K562 (cell line): ENCODE measurements at places on chromosomes 12 and 14. TPM values are rescaled to one million over a fixed set of nuclear protein-coding genes. Genes with fewer than 3 reads are reported as not detected.

DNA sequence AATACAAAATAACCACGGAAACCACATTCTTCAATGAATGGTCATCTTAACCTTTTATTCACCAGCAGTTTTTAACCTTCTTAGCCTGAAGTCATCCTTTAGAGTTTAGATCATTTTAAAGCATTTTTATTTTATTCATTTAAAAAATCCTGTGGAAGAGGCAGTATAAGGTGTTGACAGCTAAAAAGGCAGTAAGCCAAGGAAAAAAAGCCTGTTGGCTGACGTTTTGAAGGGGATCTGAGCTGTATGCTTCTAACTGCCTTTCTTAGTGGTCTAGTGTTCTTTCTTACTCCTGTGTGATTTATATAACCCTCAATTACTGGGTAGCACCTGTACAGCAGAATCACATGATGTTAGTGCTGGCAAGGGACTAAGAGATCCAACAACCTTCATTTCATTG is 438.3 kb upstream of the SEL1L start:
- no peaks in the 10 kb centered on the region for H3K27me3 ChIP-seq
- no peaks in the 10 kb centered on the region for H3K4me1 ChIP-seq
- no peak for DNase-seq
- H3K36me3 ChIP-seq, result no peaks in the 10 kb centered on the region
- no peak overlapping the region for H3K4me3 ChIP-seq

- H3K27me3 ChIP-seq, result no peaks in the 10 kb centered on the region
- H3K27ac ChIP-seq, result peak overlapping the region; percentile 39; the same call in 2 of the 3 replicates
- peaks cover 14% of the 10 kb centered on the region; the same call in 1 of the 3 replicates for H3K36me3 ChIP-seq
- H3K4me3 ChIP-seq, result no peak overlapping the region
- H3K4me1 ChIP-seq, result peaks cover 12% of the 10 kb centered on the region; the same call in 2 of the 3 replicates
Observed at GRCh38 chr12:100279607-100280244, 12.7 kb downstream of the SCYL2 start.

GRCh38 chr12:96502477-96502876 is 13.1 kb downstream of the CFAP54 start:
- no peak overlapping the region for H3K27ac ChIP-seq
- H3K36me3 ChIP-seq, result no peaks in the 10 kb centered on the region; the same call in 2 of the 3 replicates
- no peak overlapping the region for H3K4me3 ChIP-seq
- H3K4me1 ChIP-seq, result peaks cover 5% of the 10 kb centered on the region; the same call in 1 of the 2 replicates
- peak; percentile 54 for DNase-seq

DNA sequence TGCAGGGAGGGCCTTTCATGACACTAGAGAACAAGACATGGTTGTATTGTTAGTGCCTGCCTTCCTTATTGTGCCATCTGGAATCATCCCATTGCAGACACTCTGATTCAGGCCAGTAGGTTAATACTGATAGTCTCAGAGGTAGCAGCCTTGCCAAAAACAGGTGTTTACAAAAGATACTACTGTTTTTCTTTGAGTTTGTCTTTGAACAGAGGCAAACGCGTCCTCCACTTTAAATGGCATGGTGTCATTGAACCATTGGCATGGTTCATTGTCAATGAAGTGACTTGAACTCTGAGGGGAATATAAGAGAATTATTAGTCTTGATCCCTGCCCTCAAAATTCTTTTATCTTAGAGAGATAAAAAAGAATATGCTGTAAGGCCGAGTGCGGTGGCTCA is 4.2 kb downstream of the FNTB start:
- no peaks in the 10 kb centered on the region for H3K27me3 ChIP-seq
- H3K36me3 ChIP-seq, result no peaks in the 10 kb centered on the region
- H3K27ac ChIP-seq, result no peak overlapping the region
- no peak overlapping the region for H3K4me3 ChIP-seq
- no peak for DNase-seq
- H3K4me1 ChIP-seq, result peaks cover 4% of the 10 kb centered on the region

- no peaks in the 10 kb centered on the region for H3K36me3 ChIP-seq
- no peak overlapping the region for H3K4me3 ChIP-seq
- H3K27me3 ChIP-seq, result no peaks in the 10 kb centered on the region
- no peak overlapping the region for H3K27ac ChIP-seq
Observed at GRCh38 chr12:90854136-90854689, 100.8 kb downstream of the CCER1 start.

DNA sequence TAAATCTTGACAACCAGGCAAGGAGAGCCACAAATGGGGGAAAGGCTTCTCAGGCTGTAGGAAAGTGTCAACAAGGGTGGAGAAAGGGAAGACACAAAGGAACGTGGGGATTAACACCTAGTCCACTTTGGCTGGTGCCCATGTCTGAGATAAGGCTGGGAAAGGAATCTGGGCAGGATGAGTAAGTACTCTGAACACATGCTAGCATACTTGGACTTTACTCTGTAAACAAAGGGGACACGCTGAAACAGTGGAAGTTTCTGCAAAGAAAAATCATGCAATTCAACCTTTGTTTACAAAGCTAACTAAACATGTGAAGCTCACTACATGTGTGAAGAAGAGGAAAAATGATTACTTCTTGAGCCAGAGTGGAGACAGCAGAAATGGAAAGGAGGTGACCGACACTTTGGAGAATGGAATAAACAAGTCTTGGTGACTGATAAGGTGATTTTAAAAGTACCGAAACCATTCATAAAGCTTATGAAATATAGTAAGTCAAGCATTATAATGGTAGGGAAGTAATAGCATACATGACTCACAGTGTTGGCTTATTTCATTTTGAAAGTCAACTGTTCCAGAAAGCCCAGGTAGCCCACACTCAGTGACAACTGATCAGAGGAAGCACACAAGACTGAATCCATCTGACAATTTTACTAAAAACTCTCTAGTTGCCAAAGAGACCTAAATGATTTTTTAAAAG is 13.2 kb downstream of the CPNE8 start:
- peaks cover 2% of the 10 kb centered on the region; the same call in 2 of the 3 replicates for H3K4me1 ChIP-seq
- no peak overlapping the region for H3K4me3 ChIP-seq
- DNase-seq, result no peak

DNA sequence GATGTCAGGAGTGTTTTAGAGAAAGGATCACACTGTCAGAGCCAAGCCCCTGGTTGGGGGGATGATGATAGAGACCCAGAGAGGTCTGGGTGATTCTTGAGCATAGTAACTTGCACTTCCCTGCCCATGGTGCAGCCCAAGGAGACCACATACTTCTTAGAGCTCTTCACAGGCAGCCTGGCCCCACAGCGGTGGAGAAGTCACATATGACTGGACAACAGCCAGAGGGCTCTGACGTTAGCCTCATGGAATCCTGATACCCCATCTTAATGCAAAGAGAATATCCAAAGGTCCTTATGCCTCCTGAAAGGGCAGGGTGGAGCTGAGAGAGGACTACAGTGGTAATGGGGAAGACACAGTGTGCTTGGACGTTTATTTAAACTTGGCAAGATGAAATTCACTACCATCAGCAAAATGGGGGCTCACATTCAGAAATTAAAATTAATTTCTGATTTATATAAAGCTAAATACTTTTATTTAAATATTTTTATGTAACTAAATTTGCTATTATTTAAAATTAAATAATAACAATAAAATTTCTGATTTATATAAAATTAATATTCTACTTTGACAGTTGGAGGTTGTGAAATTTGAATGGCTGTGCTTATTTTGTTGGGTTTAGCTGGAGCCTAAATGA is 131.3 kb downstream of the KTN1 start:
- H3K4me1 ChIP-seq, result no peaks in the 10 kb centered on the region
- H3K4me3 ChIP-seq, result no peak overlapping the region
- H3K36me3 ChIP-seq, result no peaks in the 10 kb centered on the region
- peaks cover 5% of the 10 kb centered on the region; the same call in 1 of the 2 replicates for H3K27me3 ChIP-seq
- no peak overlapping the region for H3K27ac ChIP-seq

- H3K27ac ChIP-seq, result no peak overlapping the region
- no peaks in the 10 kb centered on the region for H3K27me3 ChIP-seq
- H3K4me1 ChIP-seq, result no peaks in the 10 kb centered on the region
- no peak overlapping the region for H3K4me3 ChIP-seq
- no peak for DNase-seq
Observed at GRCh38 chr12:46786774-46787173, 39.0 kb downstream of the SLC38A4 start.

GRCh38 chr14:39875028-39875427 is 442.8 kb upstream of the FBXO33 start:
- H3K36me3 ChIP-seq, result no peaks in the 10 kb centered on the region
- no peaks in the 10 kb centered on the region for H3K27me3 ChIP-seq
- H3K27ac ChIP-seq, result no peak overlapping the region
- no peak overlapping the region for H3K4me3 ChIP-seq
- H3K4me1 ChIP-seq, result no peaks in the 10 kb centered on the region
- DNase-seq, result no peak

DNA sequence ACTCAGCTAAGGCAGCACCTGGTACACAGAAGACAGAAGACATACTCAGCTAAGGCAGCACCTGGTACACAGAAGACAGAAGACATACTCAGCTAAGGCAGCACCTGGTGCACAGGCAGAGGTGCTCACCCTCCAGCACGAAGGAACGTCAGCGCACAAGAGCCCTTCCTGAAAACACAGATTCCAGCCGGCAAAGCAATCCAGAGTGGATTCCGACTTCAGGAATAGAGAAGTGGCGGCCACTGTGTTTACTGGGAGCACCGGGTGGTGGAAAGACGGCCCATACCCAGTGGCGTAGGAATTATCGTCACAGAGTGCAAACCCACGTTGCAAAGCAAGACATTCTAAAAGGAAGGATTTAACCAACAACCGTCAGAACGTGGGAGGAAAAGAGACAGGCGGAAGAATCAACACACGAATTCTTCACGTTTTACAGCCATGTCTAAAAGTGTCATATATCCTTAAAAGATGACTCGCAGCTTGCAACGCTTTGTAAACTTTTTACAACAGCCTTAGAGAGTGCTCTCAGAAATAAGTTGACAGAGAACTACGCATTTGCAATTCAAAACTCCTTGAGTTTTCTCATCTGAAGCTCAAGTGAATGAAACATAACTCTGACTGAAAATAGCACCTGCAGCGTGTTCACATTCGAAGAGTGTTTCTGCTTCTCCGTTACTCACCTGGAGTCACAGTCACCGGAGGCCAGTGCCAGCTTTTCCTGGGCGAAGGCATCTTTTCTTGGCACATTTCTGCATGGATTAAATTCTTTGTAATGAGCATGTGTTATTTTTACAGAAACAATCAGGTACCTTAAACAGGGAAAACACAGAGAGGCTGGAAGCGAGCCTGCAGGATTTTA is 55.8 kb upstream of the GALNT9 start:
- H3K27me3 ChIP-seq, result peaks cover 31% of the 10 kb centered on the region
- no peak overlapping the region for H3K27ac ChIP-seq
- no peaks in the 10 kb centered on the region for H3K36me3 ChIP-seq
- peaks cover 9% of the 10 kb centered on the region for H3K4me1 ChIP-seq
- DNase-seq, result no peak
- H3K4me3 ChIP-seq, result no peak overlapping the region

GRCh38 chr12:94614288-94614721 is 36.1 kb downstream of the TMCC3 start:
- H3K27me3 ChIP-seq, result peaks cover 13% of the 10 kb centered on the region; the same call in 1 of the 2 replicates
- H3K4me3 ChIP-seq, result no peak overlapping the region
- H3K27ac ChIP-seq, result no peak overlapping the region
- no peaks in the 10 kb centered on the region for H3K36me3 ChIP-seq
- no peak for DNase-seq
- peaks cover 18% of the 10 kb centered on the region; the same call in 2 of the 3 replicates for H3K4me1 ChIP-seq

DNA sequence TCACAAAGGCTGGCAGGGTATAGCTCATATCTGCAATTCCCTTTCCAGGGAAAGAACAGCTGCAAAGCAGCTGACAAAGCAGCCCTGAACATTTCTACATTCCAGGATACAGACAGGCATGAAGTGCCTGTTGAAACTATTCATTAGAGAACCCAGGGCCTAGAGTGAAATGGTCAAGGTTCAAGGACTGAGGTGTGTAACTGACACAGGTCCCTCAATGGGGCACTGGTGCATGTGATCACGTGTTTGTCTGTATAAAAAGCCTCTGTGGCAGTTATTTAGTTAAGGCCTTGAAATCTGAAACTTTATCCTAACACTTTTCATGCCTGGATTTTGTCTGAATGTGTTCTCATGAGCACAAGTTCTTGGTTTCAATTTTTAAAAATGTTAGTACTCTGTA is 47.1 kb downstream of the GIT2 start:
- H3K27ac ChIP-seq, result no peak overlapping the region
- peaks cover 78% of the 10 kb centered on the region for H3K36me3 ChIP-seq
- DNase-seq, result no peak
- no peaks in the 10 kb centered on the region for H3K27me3 ChIP-seq
- H3K4me3 ChIP-seq, result no peak overlapping the region
- H3K4me1 ChIP-seq, result no peaks in the 10 kb centered on the region; the same call in 1 of the 2 replicates

DNA sequence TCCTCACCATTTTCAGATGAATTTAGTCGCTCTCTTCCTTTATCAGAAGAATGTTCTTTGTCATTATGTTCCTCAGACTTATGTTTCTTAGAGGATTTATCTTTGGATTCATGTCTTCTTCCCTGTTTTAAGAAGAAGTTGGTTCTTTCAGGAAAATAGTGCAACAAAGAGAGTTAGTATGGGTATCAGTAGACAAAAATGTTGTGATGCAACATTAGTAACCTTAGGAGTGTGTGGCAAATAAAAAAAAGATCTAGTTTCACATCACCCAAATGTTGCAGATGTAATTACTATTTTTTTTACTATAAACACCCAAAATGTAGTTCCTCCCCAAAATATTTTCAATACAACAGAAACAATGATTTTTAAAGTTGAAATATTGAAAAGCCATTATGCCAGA is 7.8 kb downstream of the RSRC2 start:
- peaks cover 97% of the 10 kb centered on the region for H3K36me3 ChIP-seq
- no peak for DNase-seq
- H3K4me3 ChIP-seq, result no peak overlapping the region
- H3K27me3 ChIP-seq, result no peaks in the 10 kb centered on the region
- peaks cover 15% of the 10 kb centered on the region; the same call in 2 of the 3 replicates for H3K4me1 ChIP-seq
- H3K27ac ChIP-seq, result no peak overlapping the region

- H3K4me3 ChIP-seq, result no peak overlapping the region
- peak; percentile 39 for DNase-seq
- H3K4me1 ChIP-seq, result no peaks in the 10 kb centered on the region
- H3K36me3 ChIP-seq, result peaks cover 6% of the 10 kb centered on the region; the same call in 1 of the 3 replicates
Observed at GRCh38 chr12:70576341-70577282, 60.6 kb downstream of the PTPRB start.

DNA sequence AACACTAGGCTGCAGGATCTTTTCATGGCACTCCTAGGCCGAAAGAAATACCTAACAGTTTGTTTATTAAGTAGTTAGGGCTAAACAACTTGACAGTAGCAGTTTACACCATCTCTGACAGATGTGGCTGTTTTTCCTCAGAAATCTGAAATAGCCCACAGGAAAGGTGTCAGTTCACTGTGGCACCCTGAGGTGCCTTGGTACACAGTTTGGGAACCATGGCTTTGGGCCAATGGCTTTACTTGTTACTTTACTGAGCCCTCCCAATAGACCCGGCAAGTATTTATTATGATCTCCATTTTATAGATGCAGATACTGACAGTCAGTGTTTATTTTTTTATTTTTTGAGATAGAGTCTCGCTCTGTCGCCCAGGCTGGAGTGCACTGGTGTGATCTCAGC is 69.3 kb downstream of the RBM19 start:
- H3K4me1 ChIP-seq, result peaks cover 7% of the 10 kb centered on the region
- peaks cover 31% of the 10 kb centered on the region; the same call in 1 of the 3 replicates for H3K36me3 ChIP-seq
- H3K4me3 ChIP-seq, result no peak overlapping the region

The GLT8D2 gene
- total RNA-seq, result not detected in 2 replicates

The OAS2 gene
- total RNA-seq, result 0.13 and 0.22 TPM in 2 replicates

The KLRC4 gene
- total RNA-seq, result not detected in 2 replicates

The FGF23 gene
- total RNA-seq, result not detected in 2 replicates

The ING4 gene
- total RNA-seq, result 13.0 and 14.0 TPM in 2 replicates

The FOXG1 gene
- 3.0 and 3.7 TPM in 2 replicates for total RNA-seq
